Upper lobe of right lung (tissue), 1 donor: ENCODE measurements at places on chromosomes 2 and 18. TPM values are rescaled to one million over a fixed set of nuclear protein-coding genes. Genes with fewer than 3 reads are reported as not detected.

KLHL14 gene
- 0.72 TPM for total RNA-seq

SIGLEC15 gene
- 0.32 TPM for total RNA-seq

GRCh38 chr18:52220062-52220591, 119.9 kb upstream of the DCC start:
- H3K4me1 ChIP-seq, result no peaks in the 10 kb centered on the region
- H3K4me3 ChIP-seq, result no peak overlapping the region
- H3K36me3 ChIP-seq, result no peaks in the 10 kb centered on the region

DNA sequence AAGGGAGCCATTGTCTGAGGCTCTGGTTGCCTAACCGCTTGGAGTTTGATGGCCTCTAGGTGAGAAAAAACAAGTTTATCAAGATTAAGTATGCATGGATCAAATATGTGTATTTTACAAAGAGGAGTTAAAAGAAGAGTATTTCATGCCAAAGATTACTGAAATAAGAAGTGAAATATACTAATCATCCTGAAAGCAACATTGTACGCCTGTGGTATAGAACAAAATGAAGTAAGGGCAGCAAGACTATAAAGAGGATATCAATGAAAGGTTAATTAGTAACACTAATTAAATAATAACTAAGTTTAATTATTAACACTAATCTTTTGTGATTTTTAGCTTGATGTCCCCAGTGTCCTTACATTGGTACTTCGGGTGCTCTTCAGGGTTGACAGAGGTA, 276.7 kb downstream of the CALCRL start:
- DNase-seq, result no peak
- no peaks in the 10 kb centered on the region for H3K4me1 ChIP-seq
- no peaks in the 10 kb centered on the region for H3K27me3 ChIP-seq
- no peak overlapping the region for H3K4me3 ChIP-seq

TLX2 gene
- not detected for total RNA-seq

EIF2AK2 gene
- 57.1 TPM for total RNA-seq

CSRNP3 gene
- total RNA-seq, result 1.9 TPM

DNA sequence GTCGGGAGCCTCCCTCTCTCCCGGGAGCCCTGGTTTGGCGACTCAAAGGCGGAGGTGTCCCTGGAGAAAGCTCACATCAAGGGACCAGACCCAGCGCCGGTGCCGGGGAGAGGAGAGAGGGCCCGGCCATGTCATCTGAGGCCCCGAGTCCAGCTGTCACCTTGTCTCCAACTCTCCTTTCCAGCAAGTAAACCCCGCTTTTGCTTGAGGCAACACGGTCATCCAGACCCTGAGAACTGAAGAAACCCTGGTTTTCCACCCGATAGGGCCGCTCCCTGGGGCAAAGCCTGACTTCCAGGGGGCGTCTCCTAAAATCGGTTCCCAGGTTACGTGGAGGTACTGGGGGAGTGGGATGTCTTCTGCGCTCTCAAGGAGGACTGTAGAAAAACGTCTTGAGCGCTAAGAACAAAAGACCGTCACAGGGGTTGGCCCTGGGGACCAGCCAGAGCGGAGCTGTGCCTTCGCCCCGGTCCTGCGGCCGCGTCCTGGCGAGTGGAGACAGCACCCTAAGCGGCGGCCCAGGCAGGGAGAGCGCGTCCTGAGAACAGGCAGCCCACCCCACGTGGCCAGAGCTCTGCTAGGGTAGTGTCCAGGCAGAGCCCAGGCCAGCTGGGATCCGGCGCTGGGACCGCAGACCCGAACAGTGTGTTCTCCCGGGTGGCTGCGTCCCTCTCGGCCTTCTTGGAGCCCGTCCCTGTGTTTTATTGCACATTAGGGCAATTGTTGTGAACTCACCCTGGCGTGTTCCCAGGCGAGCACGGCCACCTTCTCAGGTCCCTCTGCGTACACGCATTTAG, 55.7 kb downstream of the TMEM18 start:
- H3K4me3 ChIP-seq, result no peak overlapping the region
- no peaks in the 10 kb centered on the region for H3K36me3 ChIP-seq
- H3K4me1 ChIP-seq, result no peaks in the 10 kb centered on the region
- no peak overlapping the region for H3K27ac ChIP-seq
- H3K27me3 ChIP-seq, result no peaks in the 10 kb centered on the region
- no peak for DNase-seq

- H3K36me3 ChIP-seq, result no peaks in the 10 kb centered on the region
- peaks cover 7% of the 10 kb centered on the region for H3K4me1 ChIP-seq
- no peaks in the 10 kb centered on the region for H3K27me3 ChIP-seq
- no peak for DNase-seq
- peak overlapping the region; percentile 70 for H3K27ac ChIP-seq
These were observed 67.7 kb upstream of the NEDD4L start for GRCh38 chr18:57976230-57976773.

EMX1 gene
- total RNA-seq, result not detected

GKN1 gene
- not detected for total RNA-seq

BZW1 gene
- 158 TPM for total RNA-seq

CHRNA1 gene
- 0.52 TPM for total RNA-seq

LCT gene
- not detected for total RNA-seq

DNA sequence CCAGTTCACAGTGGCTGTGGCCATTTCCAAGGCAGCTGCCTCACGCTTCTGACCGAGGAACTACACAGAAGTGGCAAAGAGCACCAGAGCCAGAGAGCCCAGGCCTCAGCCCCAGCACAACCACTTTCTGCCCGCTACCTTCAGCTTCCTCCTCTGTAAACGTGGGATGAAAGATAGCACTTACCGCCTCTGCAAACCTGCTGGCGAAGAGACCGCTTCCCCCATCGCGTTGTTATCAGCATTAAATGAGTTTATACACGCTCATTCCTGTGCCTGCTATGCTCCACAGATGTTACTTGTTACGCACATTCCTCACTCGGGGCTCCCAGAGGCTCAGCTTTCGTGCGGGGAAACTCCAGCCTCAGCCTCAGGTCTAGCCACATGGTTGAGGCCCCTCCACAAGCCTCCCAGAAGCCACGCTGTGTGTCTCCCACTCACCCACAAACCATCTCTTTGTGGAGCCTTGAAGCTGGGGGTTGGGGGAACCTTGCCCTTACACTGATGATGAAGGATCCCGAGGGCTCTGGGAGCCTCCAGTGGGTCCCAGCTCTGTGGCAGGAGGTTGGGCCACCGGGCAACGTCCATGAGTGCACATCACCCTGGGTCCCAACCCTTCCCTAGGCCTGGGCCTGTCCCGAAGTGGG, 63.3 kb upstream of the SMAD7 start:
- no peak overlapping the region for H3K4me3 ChIP-seq
- H3K4me1 ChIP-seq, result no peaks in the 10 kb centered on the region
- no peaks in the 10 kb centered on the region for H3K36me3 ChIP-seq
- H3K27me3 ChIP-seq, result no peaks in the 10 kb centered on the region
- H3K27ac ChIP-seq, result no peak overlapping the region

DNA sequence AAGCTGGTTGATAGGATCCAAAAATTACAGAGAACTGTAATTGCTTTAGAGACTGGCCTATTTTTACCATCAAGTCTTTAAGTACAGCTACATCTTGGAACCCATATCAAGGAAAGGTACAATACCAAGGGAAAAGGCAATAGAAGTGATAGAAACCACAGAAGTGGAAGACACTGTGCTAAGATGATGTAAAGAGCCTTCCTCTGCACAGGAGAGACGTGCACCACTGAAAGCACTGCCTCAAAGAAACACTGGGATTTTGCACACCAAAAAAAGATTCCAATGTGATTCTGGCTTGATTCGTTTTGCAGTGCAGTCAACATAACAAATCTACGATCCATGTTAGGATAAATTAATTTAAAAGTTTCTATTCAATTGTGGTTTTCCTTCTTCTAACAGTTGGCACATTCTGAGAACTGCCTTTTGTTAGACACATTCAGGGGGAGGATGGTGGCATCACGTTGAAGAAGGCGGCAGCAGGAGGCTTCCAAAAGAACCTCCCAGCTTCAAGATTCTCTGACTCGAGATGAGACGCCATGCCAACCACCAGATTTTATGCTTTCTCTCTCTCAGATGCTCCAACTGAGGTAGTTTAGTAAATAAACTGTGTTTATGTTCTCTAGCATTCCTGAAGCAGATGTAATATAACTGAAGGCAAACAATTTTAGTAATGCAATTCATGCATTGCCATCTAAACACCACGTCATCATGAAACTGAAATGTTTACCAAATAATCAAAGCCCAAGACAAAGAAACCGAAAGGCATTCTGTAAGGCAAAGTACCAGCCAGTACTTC, 102.9 kb downstream of the BCL2 start:
- no peak overlapping the region for H3K27ac ChIP-seq
- no peaks in the 10 kb centered on the region for H3K36me3 ChIP-seq
- H3K4me1 ChIP-seq, result no peaks in the 10 kb centered on the region
- no peak for DNase-seq
- no peak overlapping the region for H3K4me3 ChIP-seq

DNA sequence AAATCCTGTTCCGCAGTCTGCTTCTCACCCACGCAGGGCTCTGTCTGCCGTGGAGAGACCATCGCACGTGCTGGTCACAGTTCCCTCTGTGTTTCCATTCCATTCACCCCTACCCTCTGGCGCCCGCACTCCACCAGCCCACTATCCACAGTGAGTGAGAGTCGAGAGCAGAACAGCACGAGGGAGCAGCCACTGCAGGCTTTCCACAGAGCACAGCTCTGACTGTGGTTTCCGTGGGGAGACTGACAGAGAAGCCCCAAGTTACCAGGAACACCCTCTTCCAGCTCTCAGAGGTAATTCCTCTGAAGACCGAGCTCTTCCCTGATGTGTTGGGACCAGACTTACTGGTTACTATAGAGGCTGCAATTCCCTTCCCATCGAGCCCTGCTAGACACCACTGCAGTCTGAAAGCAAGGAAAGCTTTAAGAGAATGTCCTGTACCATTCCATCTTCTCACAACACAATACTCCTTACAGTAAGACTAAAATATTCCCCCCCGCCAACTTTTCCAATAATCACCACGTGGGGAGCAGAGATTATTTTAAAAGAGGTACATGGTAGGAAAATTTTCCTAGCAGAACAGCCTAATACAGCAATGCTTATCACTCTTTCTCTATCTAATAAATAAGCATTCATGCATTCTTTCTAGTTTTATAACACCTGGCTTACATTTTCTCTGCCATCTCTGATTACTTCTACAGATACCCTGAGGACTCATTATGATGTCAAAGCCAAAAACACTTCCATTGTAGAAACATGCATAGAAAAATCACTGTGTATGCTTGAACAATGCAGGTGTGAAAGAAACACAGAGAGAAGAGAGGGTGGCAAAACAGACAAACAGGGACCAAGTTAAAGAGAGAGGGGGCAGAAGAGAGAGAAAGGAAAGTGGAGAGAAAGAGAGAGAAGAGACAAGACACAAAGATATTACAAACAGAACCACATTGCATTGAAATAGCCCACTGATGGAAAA, 4.7 kb downstream of the MYT1L start:
- no peaks in the 10 kb centered on the region for H3K27me3 ChIP-seq
- H3K4me1 ChIP-seq, result no peaks in the 10 kb centered on the region
- H3K4me3 ChIP-seq, result no peak overlapping the region
- no peaks in the 10 kb centered on the region for H3K36me3 ChIP-seq
- no peak overlapping the region for H3K27ac ChIP-seq

CENPA gene
- 0.78 TPM for total RNA-seq

SULT1C2 gene
- total RNA-seq, result 5.8 TPM

- H3K4me3 ChIP-seq, result no peak overlapping the region
- no peaks in the 10 kb centered on the region for H3K27me3 ChIP-seq
- H3K27ac ChIP-seq, result no peak overlapping the region
- H3K4me1 ChIP-seq, result no peaks in the 10 kb centered on the region
These were observed 48.5 kb downstream of the NAB1 start for GRCh38 chr2:190697421-190697820.

SNED1 gene
- total RNA-seq, result 38.4 TPM

- no peaks in the 10 kb centered on the region for H3K36me3 ChIP-seq
- H3K4me3 ChIP-seq, result no peak overlapping the region
- no peak for DNase-seq
- H3K27me3 ChIP-seq, result no peaks in the 10 kb centered on the region
- H3K27ac ChIP-seq, result no peak overlapping the region
- H3K4me1 ChIP-seq, result peaks cover 56% of the 10 kb centered on the region
These were observed 5.0 kb upstream of the TET3 start for GRCh38 chr2:73979686-73980085.

GRCh38 chr2:201909961-201910361, 103.6 kb downstream of the CDK15 start:
- no peaks in the 10 kb centered on the region for H3K36me3 ChIP-seq
- no peak overlapping the region for H3K27ac ChIP-seq
- H3K27me3 ChIP-seq, result no peaks in the 10 kb centered on the region

- DNase-seq, result no peak
- H3K4me3 ChIP-seq, result no peak overlapping the region
- H3K4me1 ChIP-seq, result no peaks in the 10 kb centered on the region
- no peaks in the 10 kb centered on the region for H3K27me3 ChIP-seq
- no peak overlapping the region for H3K27ac ChIP-seq
These were observed 37.5 kb downstream of the NR4A2 start for GRCh38 chr2:156294945-156295580.

GRCh38 chr2:172919732-172920131, 155.9 kb upstream of the MAP3K20 start:
- H3K27me3 ChIP-seq, result no peaks in the 10 kb centered on the region
- no peak overlapping the region for H3K4me3 ChIP-seq
- H3K4me1 ChIP-seq, result no peaks in the 10 kb centered on the region
- no peak for DNase-seq
- H3K27ac ChIP-seq, result no peak overlapping the region

GRCh38 chr2:98385050-98385699, 38.9 kb downstream of the CNGA3 start:
- no peak overlapping the region for H3K4me3 ChIP-seq
- no peaks in the 10 kb centered on the region for H3K27me3 ChIP-seq
- DNase-seq, result peak; percentile 89
- H3K36me3 ChIP-seq, result no peaks in the 10 kb centered on the region
- H3K4me1 ChIP-seq, result no peaks in the 10 kb centered on the region

- no peak overlapping the region for H3K4me3 ChIP-seq
- no peak for DNase-seq
- H3K36me3 ChIP-seq, result no peaks in the 10 kb centered on the region
These were observed 157.5 kb downstream of the MGAT5 start for GRCh38 chr2:134411279-134411827.

- H3K4me1 ChIP-seq, result no peaks in the 10 kb centered on the region
- H3K4me3 ChIP-seq, result no peak overlapping the region
- no peaks in the 10 kb centered on the region for H3K36me3 ChIP-seq
- H3K27ac ChIP-seq, result no peak overlapping the region
- no peaks in the 10 kb centered on the region for H3K27me3 ChIP-seq
These were observed 8.3 kb upstream of the RNF103 start for GRCh38 chr2:86631846-86632485.

PLGLB2 gene
- total RNA-seq, result 2.4 TPM

- no peak overlapping the region for H3K4me3 ChIP-seq
- no peak overlapping the region for H3K27ac ChIP-seq
- H3K27me3 ChIP-seq, result no peaks in the 10 kb centered on the region
- no peaks in the 10 kb centered on the region for H3K36me3 ChIP-seq
- H3K4me1 ChIP-seq, result no peaks in the 10 kb centered on the region
These were observed 132.0 kb upstream of the NOSTRIN start for GRCh38 chr2:168670478-168670877.

GRCh38 chr2:239278361-239278760, 122.5 kb downstream of the HDAC4 start:
- H3K36me3 ChIP-seq, result no peaks in the 10 kb centered on the region
- H3K27me3 ChIP-seq, result no peaks in the 10 kb centered on the region
- H3K4me3 ChIP-seq, result no peak overlapping the region

- H3K27me3 ChIP-seq, result no peaks in the 10 kb centered on the region
- no peak overlapping the region for H3K4me3 ChIP-seq
- no peaks in the 10 kb centered on the region for H3K4me1 ChIP-seq
- H3K27ac ChIP-seq, result no peak overlapping the region
These were observed 89.5 kb downstream of the BIRC6 start for GRCh38 chr2:32446369-32446768.

CCDC102B gene
- 43.7 TPM for total RNA-seq
